Endodermal cell (in vitro differentiated cells): ENCODE measurements at places on chromosomes 13 and 19. TPM values are rescaled to one million over a fixed set of nuclear protein-coding genes. Genes with fewer than 3 reads are reported as not detected.

The GPR12 gene
- not detected in 2 replicates for total RNA-seq

The KLF1 gene
- 0.63 to 0.91 TPM (median 0.80 TPM) in 3 replicates for total RNA-seq

The POSTN gene
- total RNA-seq, result 0.28 to 1.4 TPM (median 1.4 TPM) in 3 replicates

The NLRP11 gene
- total RNA-seq, result not detected in 3 replicates

The PLEKHJ1 gene
- 146 and 154 TPM in 2 replicates for total RNA-seq

The KCNRG gene
- 0.77 and 1.1 TPM in 2 replicates for total RNA-seq

The MCEMP1 gene
- not detected in 3 replicates for total RNA-seq

The PSG5 gene
- total RNA-seq, result not detected in 3 replicates

The STOML3 gene
- total RNA-seq, result not detected in 3 replicates

The GRK1 gene
- 0.77 to 2.9 TPM (median 2.5 TPM) in 3 replicates for total RNA-seq

The ZNF571 gene
- 5.6 to 7.2 TPM (median 7.1 TPM) in 3 replicates for total RNA-seq

DNA sequence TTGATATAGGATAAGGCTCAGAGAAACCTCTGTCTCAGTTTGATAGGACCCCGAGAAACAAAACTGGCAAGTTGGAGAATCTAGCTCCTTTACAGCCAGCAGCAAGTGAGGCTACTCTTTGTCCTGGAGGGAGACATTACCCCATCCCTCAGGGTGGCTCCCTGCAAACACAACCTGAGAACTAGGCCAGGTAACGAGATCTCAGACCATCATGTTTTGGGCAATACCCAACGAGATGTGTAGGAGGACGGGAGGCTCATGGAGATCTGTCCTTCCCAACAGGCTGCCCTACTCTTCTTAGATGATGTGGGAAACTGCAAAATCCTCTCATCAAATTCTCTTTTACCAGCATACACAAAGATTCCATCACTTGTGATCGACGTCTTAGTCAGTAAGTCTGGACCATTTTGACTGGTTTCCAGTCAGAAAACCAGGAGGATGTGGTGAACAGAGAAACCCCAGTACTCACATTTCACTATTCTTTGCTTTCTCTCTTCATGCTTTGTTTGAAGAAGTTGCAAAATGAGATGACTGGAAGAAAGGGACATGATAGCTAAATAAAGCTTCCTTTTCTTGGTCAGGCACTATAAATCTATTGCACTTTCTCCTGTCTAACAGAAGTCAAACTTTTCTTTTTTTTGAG lies 6.0 kb upstream of the CTU1 start:
- DNase-seq, result no peak

GRCh38 chr13:64332048-64332447 lies 2898.1 kb downstream of the PCDH9 start:
- no peak for DNase-seq

GRCh38 chr13:41427666-41428065 lies 29.7 kb upstream of the RGCC start:
- DNase-seq, result no peak

GRCh38 chr19:34231439-34231838 lies 22.9 kb upstream of the GARRE1 start:
- peak; percentile 55 for DNase-seq

DNA sequence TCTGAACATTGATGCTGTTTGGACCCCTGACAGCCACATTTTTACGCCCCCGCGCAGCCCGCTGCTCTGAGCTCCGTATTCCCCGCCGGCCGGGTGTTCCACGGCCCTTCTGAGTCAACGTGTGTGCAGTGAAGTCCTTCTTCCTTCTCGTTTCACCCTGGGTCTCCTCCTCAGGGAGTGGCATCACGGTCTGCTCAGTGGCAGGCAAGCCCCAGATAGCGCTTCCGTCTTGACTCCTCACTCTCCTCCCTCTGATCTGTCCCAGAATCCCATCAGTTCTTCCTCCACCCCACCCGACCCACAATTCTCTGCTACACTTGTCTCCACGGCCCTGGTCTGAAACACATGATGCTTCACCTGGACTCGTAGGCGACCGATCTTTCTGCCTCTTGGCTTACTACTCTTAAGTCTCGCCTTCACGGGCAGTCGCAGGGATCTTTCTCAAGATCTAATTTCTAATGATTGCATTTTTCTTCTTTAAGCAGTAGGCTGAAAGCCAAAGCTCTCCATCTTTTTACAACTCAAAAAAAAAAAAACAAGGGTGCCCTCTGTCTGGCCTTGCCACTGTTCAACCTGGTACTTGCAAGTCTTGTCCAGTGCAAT lies 33.9 kb downstream of the CCNE1 start:
- DNase-seq, result peak; percentile 75

DNA sequence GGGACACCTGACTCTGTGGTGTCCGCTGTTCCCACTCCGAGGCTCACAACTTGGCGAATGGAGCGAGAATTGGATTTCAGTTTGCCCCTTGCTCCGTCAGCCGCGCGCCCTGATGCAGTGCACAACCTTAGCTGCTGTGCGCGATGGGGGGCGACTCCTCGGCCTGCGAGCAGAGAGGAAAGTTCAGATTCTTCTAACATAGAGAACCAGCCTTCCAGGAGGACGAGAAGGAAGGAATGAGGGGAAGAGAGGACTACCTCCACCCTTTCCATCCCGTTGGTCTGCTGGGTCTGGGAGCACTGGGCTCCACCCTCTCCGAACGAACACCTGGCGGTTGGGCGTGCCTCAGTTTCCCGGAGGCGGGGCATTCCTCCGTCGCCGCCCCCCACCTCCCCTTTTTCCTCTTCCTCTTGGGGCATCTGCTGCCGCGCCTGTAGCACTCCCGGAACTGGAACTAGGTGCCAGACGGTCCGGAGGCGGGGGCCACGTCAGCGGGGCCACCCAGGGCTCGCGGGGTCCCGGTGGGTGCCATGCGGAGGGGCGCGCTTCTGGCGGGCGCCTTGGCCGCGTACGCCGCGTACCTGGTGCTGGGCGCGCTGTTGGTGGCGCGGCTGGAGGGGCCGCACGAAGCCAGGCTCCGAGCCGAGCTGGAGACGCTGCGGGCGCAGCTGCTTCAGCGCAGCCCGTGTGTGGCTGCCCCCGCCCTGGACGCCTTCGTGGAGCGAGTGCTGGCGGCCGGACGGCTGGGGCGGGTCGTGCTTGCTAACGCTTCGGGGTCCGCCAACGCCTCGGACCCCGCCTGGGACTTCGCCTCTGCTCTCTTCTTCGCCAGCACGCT lies at the start of gene KCNK6:
Gene KCNK6 (plus strand): TSS at position 425 of the 838 bp plus-strand sequence. CDS start 106 bp downstream, at position 531.
- peak; percentile 79 for DNase-seq

- DNase-seq, result peak; percentile 79
These were observed 283.4 kb upstream of the KLHL1 start for GRCh38 chr13:70391678-70392077.

DNA sequence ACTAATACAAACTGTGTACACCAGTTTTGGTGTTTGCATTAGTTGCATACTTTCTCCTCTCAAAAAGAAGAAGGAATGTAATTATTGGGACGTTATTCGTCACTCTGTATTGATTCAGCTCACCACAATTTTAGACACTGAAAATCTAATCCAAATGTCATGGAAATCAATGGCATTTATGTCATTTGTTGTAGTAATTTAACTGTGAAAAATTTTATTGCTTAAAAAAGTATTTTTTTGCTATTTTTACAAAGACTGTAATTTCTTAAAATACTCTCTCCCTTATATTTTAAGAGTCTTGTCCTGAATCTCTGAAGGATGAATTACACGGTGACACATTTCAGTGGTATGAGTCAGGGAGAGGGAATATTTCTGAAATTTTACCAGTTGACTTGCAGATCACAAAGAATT lies 2117.6 kb downstream of the PCDH9 start:
- DNase-seq, result no peak

- no peak for DNase-seq
These were observed 594.5 kb downstream of the OLFM4 start for GRCh38 chr13:53623146-53623545.

- DNase-seq, result no peak
These were observed 1291.0 kb upstream of the SLC10A2 start for GRCh38 chr13:104357174-104357573.

DNA sequence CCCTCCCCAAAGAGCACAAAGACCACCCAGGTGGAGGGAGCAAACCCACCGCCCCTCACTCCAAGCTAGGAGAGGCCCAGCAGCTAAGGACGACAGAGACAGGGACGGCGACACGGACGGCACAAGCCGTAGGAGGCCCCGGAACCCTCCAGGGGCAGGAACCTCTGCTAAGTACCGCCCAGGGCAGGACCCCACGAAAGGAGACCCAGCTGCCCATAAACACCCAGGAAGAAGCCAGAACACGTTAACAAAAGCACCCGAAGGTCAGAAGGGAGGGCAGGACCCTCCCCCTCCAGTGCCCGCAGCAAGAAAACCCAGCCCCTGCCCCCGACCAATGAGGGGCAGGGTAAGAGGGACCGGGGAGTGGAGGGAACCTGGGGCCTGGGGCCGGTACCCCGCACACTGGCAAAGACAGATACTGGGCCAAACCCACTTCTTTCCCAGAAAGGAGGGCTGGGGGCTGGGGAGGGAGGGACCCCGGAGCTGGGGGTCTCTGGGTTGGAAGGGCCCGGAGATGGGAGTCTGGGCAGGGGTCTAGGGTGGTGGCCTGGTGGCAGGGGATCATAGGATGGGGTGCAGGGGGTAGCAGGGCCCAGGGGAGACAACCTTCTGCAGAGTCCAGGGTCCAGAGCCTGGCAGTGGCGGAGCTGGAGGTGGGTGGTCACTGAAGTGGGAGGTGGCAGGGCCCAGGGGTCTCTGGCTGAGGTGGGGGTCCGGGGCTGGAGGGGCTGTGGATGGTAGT lies 2.4 kb downstream of the BTBD2 start:
- no peak for DNase-seq

DNA sequence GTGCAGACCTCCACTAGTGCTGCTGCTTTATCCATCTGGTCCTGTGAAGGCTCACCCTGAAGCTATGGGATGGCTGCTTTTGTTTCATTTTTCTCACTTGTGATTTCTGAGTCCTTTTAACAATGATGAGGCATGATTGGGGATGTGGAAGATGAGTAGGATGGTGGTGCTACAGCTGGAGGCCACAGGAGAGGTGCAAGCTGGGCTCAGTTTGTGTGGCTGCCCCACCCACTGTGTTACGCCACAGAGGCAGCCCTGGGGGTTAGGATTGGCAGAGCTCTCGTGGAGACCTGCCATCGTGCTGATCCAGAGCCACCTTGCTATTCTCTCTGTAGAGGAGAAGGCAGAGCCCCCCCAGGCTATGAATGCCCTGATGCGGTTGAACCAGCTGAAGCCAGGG lies 19.6 kb upstream of the QTRT1 start:
- no peak for DNase-seq

DNA sequence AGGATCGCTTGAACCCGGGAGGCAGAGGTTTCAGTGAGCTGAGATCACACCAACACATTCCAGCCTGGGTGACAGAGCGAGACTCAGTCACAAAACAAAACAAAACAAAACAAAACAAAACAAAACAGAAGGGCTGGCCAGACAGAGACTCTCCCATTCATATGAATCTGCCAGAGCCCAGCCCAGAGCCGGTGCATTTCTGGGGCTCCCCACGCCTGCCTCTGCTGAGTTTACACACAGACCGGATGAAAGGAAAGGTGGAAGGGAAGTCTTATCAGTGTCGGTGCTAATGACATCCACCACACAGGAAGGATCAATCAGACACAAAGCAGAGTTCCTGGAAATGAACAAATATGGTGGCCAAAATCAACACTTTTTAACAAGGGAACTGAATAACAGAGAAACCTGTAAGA lies 6.8 kb downstream of the TRAPPC6A start:
- peak; percentile 43 for DNase-seq

- DNase-seq, result no peak
These were observed 27.3 kb upstream of the FAM124A start for GRCh38 chr13:51194942-51195341.

DNA sequence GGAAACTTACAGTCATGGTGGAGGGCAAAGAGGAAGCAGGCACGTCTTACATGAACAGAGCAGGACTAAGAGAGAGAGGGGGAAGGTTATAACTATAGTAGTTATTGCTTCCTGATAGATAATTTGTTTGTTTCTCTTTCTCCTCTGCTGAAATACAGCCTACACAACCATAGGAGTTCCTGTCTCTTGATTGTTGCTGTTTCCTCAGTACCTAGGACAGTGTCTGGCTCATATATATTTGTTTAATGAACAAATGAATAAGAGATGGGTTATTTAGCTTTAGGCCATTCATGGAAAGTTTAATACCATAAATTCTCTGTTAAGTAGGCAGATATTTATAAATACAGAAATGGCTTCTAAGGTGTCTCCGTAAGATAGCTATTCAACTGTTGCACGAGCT lies 95.2 kb downstream of the PCCA start:
- no peak for DNase-seq

- DNase-seq, result no peak
These were observed 20.0 kb downstream of the KLF12 start for GRCh38 chr13:74114202-74114601.

GRCh38 chr19:19098084-19098702 lies 34.4 kb downstream of the SLC25A42 start:
- DNase-seq, result no peak

DNA sequence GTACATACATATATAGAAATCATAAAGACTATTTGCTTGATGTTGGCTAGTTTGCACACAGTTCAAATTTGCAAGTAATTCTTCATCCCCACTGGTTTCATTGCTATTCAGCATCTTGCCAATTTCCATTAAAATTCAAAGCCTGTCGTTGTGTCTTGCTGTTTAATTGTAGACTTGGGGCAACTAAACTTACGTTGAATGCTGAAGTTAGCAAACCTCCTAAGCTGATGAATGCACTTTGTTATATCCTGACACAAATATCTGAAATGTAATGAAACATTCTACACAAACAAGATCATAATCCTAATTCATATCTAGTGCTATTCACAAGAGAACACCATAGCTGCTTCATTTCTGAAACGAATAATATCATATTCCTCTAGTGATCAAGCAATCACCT lies 381.2 kb downstream of the ITGBL1 start:
- no peak for DNase-seq

DNA sequence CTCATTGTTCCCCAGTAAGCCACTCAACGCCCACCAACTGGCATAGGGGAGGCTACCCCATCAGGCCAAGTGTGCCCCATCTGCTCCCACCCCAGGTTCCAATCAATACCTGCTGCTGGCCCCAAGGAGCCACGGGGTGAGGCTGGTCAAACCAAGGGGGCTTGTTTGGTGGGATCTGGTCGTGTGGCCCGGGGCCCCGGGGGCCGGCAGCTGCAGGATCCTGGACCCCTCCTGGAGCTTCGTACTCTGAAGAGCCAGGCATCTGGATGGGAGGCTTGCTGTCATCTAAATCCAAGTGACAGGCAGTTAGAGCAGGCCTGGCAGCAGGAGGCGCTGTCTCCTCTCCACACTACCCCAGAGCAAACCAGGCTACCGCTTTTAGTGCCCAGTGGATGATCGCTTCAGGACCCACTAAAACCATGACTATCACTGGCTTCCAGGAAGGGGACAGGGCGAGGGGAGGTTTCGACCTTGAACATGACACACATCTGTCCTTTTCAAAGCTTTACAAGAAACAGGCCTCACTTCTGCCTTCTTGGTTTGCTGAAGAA lies 14.2 kb downstream of the CHERP start:
- DNase-seq, result peak; percentile 85

DNA sequence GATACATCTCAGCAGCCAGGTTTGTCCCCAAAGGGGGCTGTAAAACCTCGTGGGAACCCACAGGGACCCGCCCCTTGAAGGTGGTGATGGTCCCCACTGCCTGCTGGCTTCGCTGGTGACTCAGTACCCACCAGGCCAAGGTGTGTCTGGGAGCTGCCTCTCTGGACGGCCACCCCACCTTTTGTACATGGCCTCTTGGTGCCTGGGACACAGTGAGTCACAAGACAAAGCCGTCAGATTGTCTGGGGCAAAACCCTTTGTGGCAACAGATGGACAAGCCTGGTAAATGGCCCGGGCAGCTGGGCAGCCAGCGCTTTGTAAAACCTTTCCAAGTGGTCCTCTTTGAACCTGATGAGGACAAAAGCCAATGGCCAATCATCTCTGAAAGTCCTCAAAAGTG lies 27.9 kb upstream of the KLF2 start:
- no peak for DNase-seq
